ENCODE measurements at places on chromosomes 11 and 22.

GRCh38 chr11:75450236-75450635 is 17.2 kb upstream of the KLHL35 start:
- DNase-seq = no peak

GRCh38 chr11:130646881-130647280 is 198.4 kb downstream of the ADAMTS15 start:
- no peak for DNase-seq

- no peak for DNase-seq
Measured at GRCh38 chr11:121555121-121555520, 102.4 kb upstream of the SORL1-AS1 start.

GRCh38 chr11:116176484-116177005 is 596.2 kb downstream of the BUD13 start:
- no peak for DNase-seq

- DNase-seq = no peak
Measured at GRCh38 chr11:78406568-78407196, 10.9 kb downstream of the GAB2 start.

GRCh38 chr11:1308743-1309497 is 512 bp downstream of the TOLLIP start:
- no peak for DNase-seq

- no peak for DNase-seq
Measured at GRCh38 chr11:9530901-9531625, 42.4 kb upstream of the WEE1 start.

- DNase-seq = no peak
Measured at GRCh38 chr11:130528298-130529261, 80.1 kb downstream of the ADAMTS15 start.

- no peak for DNase-seq
Measured at GRCh38 chr11:61340979-61341378, 8.0 kb downstream of the TKFC start.
